ENCODE measurements at places on chromosomes 3 and 15. TPM values are rescaled to one million over a fixed set of nuclear protein-coding genes. Genes with fewer than 3 reads are reported as not detected.

Gene GRK7
- total RNA-seq: not detected

DNA sequence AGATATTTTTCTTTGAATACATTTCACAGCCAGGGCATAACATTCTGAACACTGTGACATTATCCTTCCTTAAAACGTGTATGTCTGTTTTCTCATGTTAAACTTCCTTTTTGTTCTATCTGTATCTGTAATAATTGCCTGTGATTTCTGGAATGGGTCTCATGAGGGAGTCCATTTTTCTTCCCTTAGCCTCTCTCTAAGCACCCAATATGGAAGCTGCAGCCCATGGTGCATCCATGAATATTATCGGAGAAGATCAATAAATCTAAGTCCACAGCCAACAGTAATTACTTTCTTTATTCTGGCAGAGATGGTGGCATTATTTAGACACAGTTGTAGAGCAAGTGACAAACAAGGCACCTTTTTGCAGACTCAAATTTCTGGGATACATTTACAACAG, 671.1 kb downstream of the TUSC7 start:
- DNase-seq: no peak

DNA sequence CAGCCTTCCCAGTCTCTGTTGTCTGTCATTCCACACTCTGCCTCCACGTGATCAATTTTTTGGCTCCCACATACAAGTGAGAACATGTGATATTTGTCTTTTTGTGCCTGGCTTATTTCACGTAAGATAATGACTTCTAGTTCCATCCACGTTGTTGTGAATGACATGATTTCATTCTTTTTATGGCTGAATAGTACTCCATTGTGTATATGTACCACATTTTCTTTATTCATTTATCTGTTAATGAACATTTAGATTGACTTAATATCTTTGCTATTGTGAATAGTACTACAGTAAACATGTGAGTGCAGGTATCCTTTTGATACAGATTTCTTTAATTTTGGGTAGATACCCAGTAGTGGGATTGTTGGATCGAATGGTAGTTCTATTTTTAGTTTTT, 31.4 kb downstream of the ASB14 start:
- no peak for DNase-seq

- no peak for DNase-seq
Observed at GRCh38 chr3:185279587-185280138, 25.8 kb upstream of the EHHADH start.

Gene GLDN
- not detected for total RNA-seq

Gene FBXO45
- 16.5 TPM for total RNA-seq

GRCh38 chr3:177196456-177197040, 734 bp downstream of the TBL1XR1 start:
- DNase-seq: peak; percentile 33

Gene SLC30A4
- total RNA-seq: 2.7 TPM

Gene CACNA1D
- total RNA-seq: not detected

Gene LRIG1
- total RNA-seq: not detected

DNA sequence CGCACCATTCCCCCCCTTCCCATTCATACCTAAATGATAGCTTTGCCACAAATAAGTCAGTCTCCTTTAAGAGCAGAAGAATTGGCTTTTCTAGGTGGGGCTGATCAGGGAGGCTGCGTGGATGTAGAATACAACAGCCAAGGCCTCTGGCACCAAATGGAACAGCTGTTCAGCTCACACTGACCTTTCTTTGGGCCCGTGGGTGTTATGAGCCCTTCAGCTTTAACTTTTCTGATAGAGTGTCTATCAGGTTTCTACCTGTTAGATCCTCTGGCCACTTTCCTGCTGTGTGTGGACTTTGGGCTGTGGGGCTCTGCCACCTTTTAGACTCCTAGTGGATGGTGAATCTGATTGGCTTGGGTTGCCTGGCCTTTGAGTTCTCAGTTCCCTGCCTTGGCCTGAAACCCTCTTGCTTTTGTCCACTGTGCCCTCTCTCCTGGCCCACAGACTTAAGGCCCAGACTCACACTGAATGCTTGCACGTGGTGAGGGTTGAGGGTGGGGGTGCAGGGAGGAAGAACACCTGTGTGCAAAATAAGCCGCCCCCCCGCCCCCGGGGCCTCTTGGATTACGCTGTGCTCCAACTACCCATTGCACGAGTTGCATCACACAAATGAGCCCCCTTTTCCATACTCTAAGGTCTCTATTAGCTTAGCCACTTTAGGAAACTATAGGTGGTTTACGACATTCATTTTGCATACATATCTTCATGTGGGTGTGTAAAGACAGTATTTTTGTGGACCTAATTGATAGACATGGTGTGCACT, 1.3 kb upstream of the RFX7 start:
- DNase-seq: no peak

DNA sequence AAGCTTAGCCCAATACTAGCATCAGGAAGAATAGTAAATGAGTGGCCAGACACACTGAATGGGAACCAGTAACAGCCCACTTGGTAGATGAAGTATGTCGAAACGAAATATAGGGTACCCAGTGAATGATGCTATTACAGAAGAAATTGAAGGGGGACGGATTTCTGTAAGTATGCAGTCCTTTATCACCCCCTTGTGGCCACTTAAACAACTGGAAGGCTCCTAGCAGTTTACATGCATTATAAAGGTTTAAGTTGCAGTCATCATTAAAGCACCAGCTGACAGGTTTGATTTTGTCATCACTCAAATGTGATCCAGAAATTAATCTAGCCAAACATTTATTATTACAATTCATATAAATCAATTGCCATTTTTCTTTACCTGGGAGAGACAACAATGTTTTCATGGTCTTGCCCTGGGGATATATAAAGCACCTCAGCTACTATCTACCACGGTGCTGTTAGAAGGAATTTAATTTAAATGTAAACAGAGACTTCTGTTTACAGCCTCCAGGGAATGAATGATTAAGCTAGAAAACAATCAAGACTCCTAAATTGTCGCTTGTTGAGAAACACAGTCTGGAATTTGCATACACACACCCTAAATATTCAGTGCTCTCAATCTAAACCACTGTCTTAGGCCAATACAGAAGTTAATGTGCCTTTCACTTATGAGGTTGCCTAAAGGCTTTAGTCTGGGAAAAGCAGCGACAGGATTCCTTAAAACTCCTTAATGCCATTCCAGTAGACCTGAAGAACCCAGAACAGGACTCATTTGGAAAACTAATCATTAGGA, 7.8 kb downstream of the EIF1B start:
- DNase-seq: no peak

Gene INSYN1
- total RNA-seq: not detected

GRCh38 chr3:158261371-158261991, 151.6 kb downstream of the RSRC1 start:
- DNase-seq: no peak

DNA sequence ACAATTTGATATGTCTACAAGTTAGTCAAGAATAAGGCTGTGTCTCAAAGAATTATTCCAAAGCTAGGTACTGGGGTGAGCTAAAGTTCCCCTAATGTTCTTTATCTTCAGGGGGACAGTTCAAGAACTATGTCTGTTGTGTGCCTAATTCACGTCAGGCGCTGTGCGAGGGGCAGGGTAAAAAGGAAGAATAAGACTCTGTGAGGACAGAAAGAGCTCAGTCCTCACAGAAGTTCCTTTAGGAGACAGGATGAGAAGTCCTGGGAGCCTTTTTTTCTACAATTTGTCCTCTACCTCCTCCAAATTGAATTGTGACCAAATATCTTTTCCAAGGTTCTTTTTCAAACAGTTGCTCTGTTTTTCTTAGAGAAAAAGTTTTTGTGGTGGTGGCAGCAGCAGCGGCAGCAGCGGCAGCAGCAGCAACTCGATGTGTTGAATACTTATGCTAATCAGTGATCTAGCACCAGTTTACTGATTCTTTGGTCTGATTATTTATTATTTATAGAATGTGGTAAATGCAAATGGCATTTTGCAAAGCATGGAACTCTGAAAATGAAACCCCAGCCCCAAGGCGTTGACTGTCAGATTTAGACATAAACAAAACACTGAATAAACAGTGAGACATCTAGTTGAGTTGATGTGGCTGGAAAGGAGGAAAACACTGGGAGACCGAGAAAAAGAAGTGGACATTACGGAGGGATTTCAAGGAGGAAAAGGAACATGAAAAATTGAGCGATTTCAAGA, 88.6 kb downstream of the GTPBP8 start:
- no peak for DNase-seq

Gene GADL1
- not detected for total RNA-seq

GRCh38 chr3:13785351-13785750, 94.5 kb downstream of the WNT7A start:
- DNase-seq: no peak

DNA sequence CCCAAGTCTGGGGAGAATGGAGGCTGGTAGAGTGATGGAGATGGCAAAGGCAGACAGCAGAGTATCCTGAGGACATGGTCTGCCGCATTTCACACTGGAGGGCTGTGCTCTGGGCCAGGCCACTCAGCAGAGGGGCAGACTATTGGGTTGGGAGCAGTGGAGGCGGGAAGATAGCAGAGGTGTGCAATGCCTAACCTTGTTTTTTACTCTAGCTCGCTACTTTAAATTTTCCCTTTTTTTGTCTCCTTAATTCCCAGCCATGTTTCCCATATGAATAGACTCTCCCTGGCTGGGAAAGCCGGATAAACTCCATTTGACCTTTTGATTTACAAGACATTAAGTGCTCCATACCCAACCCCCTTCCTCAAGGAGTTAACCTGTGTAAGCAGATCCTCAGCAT, 33.5 kb upstream of the ST6GAL1 start:
- DNase-seq: no peak

Gene SIDT1
- 3.3 TPM for total RNA-seq

- no peak for DNase-seq
Observed at GRCh38 chr3:124261306-124261705, 269.4 kb upstream of the ROPN1 start.

DNA sequence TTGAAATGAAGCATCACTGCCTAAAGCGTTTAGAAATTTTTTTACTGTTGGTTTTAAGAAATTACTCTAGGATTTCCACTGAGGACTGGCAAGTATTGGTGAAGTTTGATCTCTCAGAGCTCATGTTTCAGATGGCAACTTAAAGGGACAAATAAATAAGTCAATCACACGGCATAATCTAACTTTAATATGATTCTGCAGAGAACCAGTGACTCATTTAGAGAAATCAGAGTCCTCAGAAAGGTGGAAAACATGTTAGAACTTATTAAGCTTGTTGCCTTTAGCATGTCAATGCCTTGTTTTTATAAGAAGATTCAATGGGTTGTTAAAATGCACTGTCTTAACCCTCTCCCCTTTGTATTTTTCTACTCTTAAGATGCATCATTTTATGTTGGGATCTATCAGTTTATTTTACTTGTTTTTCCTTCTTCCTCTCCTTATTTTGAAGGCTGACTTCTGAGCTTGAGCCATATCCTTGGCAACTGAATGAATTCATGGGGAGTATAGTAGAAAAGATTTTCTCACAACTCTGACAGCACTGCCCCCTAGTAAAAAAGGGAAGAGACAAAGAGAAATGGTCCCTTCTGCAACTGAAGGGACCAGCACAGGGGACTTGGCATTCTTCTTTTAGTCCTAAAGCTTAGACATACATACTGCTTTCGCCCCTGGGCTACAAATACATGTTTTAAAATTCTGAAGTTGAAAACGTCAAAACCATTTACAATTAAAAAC, 431.2 kb downstream of the LPP start:
- DNase-seq: no peak

- DNase-seq: no peak
Observed at GRCh38 chr3:104628185-104628789, 738.4 kb upstream of the ALCAM start.

GRCh38 chr15:69699096-69699495, 246.5 kb downstream of the RPLP1 start:
- DNase-seq: no peak

DNA sequence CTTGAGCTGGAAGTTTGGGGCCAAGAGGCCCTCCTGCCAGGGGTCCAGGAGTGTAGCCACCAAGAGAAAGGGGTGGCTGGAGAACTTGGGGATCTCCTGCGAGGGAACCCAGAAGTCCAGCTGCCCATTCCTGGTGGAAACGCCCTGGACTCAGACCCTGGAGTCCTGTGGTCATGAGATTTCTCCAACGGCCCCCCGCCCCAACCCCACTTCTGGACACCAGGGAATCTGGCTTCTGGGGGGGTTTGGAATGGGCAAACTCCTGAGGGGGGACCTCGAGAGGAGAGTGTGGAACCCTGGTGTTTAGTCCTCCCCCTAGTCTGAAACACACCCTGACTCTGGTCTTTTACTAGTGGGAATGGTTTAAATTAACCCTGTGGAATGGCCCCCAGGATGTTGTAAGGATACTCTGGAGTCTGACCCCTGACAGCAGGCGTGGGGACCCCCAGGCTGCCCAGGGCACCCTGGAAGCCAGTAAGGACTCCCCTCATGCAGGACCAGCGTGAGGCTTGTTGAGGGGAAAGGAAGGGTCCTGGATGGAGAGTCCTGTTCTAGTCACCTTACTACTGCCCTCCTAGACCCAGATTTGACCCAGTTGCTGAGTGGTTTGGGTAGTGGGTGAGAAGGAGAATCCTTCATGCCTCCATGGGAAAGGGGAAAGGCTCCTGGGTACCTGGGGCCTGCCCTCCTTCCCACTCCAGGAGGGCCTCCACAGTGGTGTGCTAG, 540 bp downstream of the KLHDC8B start:
- DNase-seq: no peak

- no peak for DNase-seq
Observed at GRCh38 chr3:43017004-43017403, 37.9 kb downstream of the GASK1A start.

- no peak for DNase-seq
Observed at GRCh38 chr3:194084284-194084683, 51.7 kb upstream of the HES1 start.

DNA sequence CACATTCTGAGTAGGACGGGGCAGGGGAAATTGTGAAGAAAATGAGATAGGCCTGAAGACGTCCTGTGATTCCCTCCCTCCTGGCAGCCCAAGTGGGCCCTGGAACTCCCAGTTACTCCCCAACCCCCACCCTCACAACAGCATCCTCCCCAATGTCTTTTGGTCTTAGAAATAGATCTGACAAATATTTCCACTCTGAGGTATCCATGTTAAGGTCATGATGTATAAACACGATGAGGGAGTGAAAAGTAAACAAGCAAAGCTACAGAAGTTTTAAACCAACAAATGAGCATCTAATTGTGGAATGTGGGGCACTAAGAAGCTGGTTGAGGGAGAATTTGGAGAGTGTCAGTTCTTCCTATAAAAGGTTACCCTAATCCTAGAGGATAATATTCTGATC, 103.7 kb upstream of the AADACL2 start:
- DNase-seq: no peak

All from PC-9 (cell line).